ENCODE measurements at places on chromosomes 1 and 21. TPM values are rescaled to one million over a fixed set of nuclear protein-coding genes. Genes with fewer than 3 reads are reported as not detected.

The BARHL2 gene
- total RNA-seq, result not detected

The LCE2A gene
- total RNA-seq, result not detected

The RXFP4 gene
- 1.2 TPM for total RNA-seq

The TMEM81 gene
- 3.8 TPM for total RNA-seq
